ENCODE measurements at places on chromosomes 16 and 17.

GRCh38 chr17:73138541-73139138 lies 26.2 kb upstream of the SSTR2 start:
- no peak for DNase-seq

DNA sequence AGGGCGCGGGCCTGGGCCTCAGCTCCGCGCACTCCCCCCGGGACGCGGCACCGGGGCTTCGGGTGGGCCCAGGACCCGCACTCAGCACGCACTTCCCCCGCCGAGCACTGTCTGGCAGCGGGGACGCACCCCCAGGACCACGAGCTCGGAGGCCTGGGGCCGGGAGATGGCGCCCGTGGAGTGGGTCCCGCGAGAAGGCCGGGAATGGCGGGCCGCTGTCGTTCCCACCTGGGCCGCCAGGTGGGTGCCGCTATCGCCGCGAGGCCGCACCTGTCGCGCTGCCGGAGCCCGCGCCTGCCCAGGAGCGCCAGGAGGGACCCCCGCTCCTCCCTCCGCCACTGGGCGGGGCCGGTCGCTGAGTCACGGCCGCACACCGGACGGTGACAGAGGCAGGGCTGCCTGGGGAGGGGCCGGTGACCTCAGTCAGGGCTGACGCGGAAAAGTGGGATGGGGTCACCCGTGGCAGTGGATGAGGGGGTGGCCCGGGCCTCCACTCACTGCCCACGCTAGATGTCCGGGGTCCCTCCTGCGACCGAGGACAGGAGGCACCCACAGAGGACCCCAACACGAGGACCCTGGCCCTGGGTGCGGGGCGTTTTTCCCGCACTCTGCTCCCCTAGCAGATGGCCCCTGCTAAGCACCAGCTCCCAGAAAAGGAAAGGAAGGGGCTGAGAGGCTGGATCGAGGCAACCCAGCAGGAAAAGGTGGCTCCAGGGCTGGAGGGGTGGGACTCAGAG lies 6.9 kb upstream of the ACTG1 start:
- DNase-seq: peak; percentile 69

DNA sequence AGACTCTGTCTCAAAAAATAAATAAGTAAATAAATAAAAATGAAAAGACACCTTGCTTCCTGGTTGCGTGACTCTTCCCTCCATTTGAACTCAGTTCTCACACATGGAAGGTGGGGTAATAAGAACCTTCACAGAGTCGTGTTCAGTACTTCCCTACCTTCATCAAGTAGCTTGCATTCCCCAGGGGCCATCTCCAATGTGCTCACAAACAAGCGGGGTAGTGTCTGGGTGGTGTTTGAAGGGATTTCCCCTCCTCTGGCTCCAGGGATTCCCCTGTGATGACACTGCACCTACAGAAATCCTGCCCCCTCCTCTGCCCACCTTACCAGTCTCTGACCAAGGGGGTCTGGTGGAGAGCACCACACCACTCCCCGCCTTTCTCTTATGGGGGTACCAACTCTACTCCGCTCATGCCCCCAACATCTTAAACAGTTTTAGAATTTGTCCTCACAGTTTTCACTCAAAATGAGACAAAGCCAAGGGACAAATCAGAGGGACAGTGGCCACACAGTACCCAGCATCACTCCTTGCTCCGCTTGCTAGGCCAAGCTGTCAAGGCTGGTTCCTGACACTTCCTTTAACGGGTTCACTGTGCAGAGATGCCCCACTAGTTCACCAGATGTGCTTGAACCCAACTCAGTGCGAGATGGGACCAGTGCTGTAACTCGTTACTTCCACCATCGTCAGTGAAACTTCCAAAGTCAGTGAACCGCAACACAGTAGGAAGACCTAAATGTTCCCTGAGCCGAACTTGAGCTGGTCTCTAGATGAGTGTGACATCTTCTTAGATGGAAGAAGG lies 69.1 kb downstream of the COPRS start:
- DNase-seq: no peak

DNA sequence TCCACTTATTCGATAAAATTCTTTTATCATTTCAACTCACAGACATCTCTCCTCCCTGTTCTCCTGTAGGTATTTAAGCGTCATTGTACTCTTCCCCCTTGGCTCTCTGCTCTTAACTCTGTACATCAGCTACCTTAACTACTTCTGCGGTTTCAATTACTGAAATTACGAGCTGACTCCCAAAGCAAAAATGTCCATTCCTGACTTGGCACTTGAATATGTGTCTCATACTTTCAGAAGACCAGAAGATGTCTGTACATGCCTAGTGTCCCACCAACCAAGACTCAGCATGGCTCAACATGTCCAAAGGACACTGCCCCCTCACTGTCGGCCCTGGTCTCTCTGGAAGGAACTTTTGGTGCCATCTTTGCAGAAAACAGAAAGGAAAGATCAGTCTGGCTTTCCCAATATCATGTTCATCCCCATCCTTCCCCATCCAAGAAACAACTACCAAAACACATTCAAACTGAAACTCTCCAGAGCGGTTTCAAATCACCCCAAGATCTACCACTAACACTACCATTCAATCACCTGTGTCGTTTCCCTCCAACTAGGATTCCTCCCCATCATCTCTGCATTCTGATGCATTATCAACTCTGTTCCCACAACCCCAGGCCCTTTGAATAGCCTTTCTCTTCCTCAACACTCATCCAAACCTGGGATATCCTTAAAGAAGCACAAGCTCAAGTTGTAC lies 74.9 kb downstream of the ZFHX3 start:
- no peak for DNase-seq

DNA sequence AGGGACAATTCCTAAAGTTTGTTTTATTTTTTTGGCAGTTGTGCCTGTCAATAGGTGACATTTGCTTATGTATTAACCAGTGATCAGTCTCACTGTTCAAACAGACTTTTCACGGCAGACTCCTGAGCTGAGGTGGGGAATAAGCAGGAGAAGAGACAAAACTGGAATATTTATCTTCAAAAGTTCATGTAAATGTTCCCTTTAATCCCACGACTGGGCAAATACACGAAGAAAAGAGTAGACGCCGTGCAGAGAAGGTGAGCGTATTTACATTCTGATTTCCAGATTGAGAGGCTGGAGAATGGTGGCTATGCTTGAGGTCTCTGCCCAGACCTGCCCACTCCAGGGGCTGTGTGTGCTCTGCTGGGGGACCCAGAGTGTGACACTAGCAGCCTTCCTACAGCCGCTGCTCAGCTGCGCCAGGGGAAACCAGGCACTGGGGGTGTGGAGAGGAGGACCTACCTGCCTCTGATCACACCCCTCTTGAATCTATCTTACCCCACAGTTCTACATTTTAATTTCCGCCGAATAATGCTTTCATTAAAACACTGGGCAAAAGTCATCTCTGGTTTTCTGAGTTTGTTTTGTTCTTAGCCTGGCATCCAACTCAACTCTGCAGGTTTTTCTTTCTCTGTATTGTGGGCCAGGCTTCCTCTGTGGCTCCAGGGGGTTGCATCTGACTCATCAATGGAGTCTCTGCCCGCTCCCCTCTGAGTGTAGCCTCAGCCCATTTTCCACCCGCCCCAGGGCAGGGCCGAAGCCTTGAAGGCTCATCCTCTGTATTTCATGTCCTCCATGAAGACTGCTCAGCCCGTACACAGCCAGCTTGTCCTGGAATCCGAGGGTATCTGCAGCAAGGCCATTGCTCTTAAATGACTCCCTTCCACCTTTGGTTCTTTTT lies 237.1 kb downstream of the NTN1 start:
- no peak for DNase-seq

DNA sequence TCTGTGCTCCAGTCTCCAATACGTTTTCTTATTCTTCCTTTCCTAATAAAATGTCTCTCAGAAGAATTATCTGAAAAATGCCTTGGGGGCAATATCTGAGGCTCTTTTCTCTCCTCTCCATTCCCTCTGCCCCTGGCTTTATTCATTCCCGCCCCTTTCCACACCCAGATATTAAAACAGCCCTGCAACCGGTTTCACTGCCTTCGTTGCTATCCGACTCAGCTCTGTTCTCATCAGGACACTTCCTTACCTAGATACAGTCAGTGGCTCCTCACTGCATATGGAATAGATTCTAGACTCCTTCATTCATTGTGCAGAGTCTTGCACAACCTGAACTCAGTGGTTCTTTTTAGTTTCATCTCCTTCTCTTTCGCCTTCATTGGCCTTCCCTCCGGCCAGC lies 52.0 kb upstream of the TEKT3 start:
- no peak for DNase-seq

- DNase-seq: no peak
These were observed 9.7 kb downstream of the CCDC57 start for GRCh38 chr17:82202981-82203380.

- DNase-seq: no peak
These were observed 3.2 kb upstream of the FOXL1 start for GRCh38 chr16:86575095-86575685.

- DNase-seq: no peak
These were observed 1216.3 kb upstream of the GOT2 start for GRCh38 chr16:59950431-59950830.

GRCh38 chr17:82528484-82529265 lies 9.1 kb downstream of the FOXK2 start:
- DNase-seq: no peak

- DNase-seq: no peak
These were observed 16.9 kb downstream of the C16orf90 start for GRCh38 chr16:3478242-3478925.

GRCh38 chr17:81018044-81018802 lies 16.7 kb upstream of the BAIAP2 start:
- DNase-seq: peak; percentile 34

DNA sequence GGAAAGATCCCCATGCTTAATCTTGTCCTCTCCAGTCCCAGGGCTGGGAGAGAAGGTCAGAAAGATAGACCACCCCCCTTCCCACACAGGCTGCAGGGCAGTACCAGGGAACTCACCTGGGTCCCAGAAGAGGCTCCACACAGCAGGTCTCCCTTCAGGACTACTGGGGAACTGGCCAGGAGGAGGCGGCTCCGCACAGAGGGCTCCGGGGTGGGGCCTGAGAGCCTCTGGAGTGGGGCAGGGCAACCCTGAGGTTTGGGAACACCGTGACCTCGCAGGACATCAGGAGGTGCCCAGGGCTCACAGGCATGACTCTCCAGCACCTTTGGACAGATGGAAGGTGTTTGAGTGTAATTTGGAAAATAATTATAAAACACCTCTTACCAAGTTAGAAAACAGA lies 11.0 kb downstream of the ABCA3 start:
- no peak for DNase-seq

DNA sequence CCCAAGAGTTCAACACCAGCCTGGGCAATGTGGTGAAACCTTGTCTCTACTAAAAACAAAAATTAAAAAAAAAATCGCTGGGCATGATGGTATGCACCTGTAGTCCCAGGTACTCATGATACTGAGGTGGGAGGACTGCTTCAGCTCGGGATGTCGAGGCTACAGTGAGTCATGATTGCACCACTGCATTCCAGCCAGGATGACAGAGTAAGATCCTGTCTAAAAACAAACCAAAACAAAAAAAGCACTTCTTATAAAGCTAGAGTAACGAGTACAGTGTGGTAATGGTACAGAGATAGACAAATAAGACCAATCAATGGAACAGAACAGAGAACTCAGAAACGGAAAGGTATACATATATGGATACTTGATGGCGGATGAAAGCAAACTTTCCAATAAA lies 4.4 kb downstream of the NSMCE1 start:
- no peak for DNase-seq

DNA sequence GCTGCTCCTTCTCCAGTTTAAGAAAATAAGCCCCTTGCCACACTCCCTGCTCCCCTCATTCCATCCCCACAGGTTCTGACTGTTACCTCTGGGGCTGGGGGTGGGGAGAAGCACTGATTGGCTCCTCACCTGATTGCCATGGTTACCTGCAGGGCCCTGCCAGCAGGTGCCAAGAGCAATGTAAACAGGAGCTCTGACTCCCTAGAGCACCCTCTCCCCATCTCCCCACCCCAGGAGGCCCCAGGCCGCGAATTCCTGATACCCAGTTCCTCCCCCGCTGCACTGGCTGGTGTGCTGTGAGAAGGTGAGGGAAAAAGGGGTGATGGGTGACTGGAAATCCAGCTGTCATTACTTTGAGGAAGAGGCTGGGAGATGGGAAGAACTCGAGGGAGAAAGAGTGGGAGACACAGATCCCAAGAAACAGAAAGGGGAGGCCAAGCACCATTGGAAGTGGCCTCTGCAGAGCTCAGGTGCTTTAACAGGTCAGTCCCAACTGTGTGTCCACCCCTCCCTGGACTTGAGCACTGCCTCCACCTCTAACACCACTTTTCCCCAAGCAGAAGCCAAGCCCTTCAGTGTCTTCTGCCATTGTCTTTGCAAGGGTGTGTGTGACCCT lies 4.5 kb downstream of the PCGF2 start:
- DNase-seq: no peak

- DNase-seq: no peak
These were observed 158.9 kb upstream of the FAM20A start for GRCh38 chr17:68760141-68760475.

- no peak for DNase-seq
These were observed 10.4 kb downstream of the ERAL1 start for GRCh38 chr17:28864991-28865849.

DNA sequence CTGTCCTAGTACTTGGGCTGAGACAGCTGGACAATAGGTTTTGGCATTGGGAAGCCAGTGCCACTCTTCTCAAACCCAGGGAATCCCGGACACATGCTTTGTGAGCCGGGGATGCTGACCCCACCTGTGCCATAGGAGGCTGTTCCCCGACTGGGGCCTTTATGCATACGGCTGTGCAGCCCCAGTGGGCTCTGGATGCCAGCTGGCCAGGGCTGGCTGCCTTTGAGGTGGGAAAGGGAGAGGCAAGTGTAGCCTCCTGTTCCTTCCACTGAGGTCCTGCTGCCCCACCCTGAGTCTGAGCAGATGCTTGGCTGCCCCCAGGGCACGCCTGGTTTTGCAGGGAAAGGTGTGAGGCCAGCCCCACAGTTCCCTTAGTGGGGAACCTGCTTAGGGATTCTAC lies 105.7 kb downstream of the CCDC182 start:
- DNase-seq: no peak

DNA sequence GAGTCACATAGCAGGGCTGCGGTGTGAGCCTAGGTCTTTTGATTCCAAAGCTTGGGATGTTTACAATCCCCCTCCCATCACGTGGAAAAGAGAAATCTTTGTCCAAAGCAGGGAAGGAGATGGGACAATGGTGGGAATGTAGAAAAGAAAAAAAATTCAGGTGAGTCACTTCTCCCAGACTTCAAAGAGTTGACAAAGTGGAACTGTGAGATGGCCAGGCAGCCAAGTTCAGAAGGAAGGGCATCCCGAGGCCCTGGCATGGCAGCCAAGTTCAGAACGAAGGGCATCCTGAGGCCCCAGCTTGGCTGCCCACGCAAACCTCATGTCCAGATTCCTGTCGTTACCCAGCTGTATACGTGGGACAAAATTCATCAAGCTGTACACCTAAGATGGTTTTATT lies 47.5 kb downstream of the FOXL1 start:
- no peak for DNase-seq

- no peak for DNase-seq
These were observed 9.9 kb downstream of the FOXJ1 start for GRCh38 chr17:76131051-76131691.

- no peak for DNase-seq
These were observed 2.2 kb downstream of the DNAAF8 start for GRCh38 chr16:4736546-4736945.
